ENCODE measurements at places on chromosomes 7 and 10.

DNA sequence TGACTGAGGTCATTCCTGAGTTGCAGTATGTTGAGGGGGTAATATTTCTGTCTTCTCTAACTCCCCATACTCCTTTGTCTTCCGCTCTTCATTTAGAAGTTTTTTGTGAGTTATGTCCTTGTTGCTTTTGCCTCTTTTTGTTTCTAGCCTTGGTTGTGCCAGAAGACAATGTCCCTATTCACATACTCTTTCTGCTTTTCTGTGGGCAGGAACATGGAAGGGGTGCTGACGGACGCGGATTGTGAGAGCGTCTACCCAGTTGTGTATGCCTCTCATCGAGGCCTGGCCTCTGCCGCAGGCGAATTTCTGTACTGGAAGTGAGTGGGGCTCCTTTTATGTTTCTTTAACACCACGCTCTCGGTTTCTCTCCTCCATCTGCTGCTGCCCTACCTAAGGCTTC lies 20.5 kb downstream of the STAG3 start:
- no peak for DNase-seq
- no peaks in the 10 kb centered on the region for H3K4me1 ChIP-seq
- no peaks in the 10 kb centered on the region for H3K36me3 ChIP-seq
- H3K27me3 ChIP-seq = no peaks in the 10 kb centered on the region
- no peak overlapping the region for H3K27ac ChIP-seq
- H3K4me3 ChIP-seq = no peak overlapping the region

- H3K4me3 ChIP-seq = no peak overlapping the region
- no peak for DNase-seq
- no peaks in the 10 kb centered on the region for H3K4me1 ChIP-seq
Observed at GRCh38 chr10:130047336-130047735, 63.3 kb downstream of the C10orf143 start.

DNA sequence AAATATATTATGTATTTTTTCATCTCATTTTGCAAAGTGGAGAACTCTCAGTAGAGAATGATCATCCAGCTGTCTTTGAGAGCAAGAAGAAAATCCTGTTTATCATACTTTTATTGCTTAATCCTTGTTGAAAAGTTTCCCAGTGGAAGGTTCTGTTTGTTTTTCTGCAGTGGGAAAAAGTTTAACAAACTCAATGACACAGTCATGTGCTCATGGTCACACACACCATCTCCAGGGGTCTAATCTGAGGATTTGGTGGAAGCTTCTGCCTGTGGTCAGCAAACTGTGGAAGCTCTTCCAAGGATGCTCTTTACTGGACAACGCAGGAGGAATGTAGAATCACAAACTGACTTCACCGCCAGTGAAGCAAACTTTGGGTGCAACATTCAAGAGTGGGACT lies 1003.9 kb downstream of the SORCS3 start:
- H3K4me1 ChIP-seq = no peaks in the 10 kb centered on the region
- no peak for DNase-seq
- no peak overlapping the region for H3K27ac ChIP-seq
- H3K36me3 ChIP-seq = no peaks in the 10 kb centered on the region

GRCh38 chr7:31553661-31554081 lies 39.8 kb downstream of the ITPRID1 start:
- H3K36me3 ChIP-seq = no peaks in the 10 kb centered on the region
- H3K27me3 ChIP-seq = no peaks in the 10 kb centered on the region
- no peak overlapping the region for H3K27ac ChIP-seq
- no peaks in the 10 kb centered on the region for H3K4me1 ChIP-seq

DNA sequence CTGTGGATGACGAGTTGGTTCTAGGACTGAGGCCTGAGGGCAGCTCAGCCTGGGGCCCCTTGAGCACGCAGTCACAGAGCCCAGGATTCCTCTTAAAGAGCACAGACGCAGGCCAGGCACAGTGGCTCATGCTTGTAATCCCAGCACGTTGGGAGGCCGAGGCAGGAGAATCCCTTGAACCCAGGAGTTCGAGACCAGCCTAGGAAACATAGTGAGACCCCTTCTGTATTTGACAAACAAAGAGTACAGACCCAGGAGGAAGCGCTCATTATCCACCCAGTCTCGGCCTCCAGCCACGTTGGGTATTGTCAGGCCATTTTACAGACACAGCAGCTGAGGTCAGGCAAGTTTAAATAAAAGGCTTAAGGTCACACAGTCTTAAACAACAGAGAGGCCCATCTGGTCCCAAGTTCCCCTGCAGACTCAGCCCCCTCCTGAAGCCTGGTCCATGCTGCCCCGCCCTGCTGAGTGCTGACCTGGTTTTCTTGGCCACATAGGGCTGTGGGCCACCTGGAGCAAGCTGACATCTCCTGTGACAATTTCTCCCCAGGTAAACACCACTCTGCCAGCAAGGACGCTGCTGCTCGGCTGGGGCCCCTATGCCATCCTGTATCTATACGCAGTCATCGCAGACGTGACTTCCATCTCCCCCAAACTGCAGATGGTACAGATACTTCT lies 12.6 kb downstream of the RGR start:
- peaks cover 11% of the 10 kb centered on the region for H3K27me3 ChIP-seq
- H3K4me3 ChIP-seq = no peak overlapping the region
- H3K27ac ChIP-seq = no peak overlapping the region
- no peaks in the 10 kb centered on the region for H3K4me1 ChIP-seq
- no peak for DNase-seq

DNA sequence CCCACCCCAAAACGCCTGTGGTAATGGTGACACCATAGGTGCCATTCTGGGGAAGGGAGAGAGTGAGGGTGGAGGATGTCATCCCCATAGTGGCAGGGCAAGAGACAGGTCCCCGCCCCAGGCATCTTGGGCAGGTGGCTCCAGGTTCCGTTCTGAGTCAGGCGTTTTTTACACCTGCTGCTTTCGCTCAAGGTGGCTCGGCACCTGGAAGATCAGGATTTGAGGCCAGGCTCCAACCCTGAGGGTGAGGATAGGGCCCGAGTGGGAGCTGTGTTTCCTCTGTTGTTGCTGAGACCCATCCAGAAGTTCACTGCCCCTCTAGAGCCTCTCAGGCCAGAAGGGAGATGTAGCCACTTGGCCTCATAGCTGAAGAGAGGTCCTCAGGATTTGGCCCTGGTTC lies 36.6 kb upstream of the DUSP5 start:
- DNase-seq = no peak
- peaks cover 3% of the 10 kb centered on the region for H3K4me1 ChIP-seq
- H3K27me3 ChIP-seq = no peaks in the 10 kb centered on the region
- H3K4me3 ChIP-seq = no peak overlapping the region
- H3K36me3 ChIP-seq = no peaks in the 10 kb centered on the region
- no peak overlapping the region for H3K27ac ChIP-seq

DNA sequence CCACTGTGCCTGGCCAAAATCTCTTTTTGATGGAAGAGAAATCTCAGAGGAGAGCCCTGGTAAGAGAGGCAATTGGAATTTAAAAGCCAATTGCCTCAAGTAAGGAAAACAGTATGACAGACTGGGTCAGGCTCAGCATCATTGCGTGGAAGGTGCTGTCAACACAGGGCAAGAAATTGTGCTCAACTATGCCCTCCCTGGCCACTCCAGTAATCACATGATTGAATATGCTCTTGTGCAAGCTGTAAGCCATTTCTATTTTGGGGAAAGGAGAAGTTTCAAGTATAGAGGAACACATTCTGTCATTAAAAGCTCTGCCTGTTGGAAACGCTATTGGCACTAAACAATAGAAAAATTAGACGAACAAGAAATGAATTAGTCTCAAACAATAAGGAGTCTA lies 1127.7 kb downstream of the REEP3 start:
- no peaks in the 10 kb centered on the region for H3K4me1 ChIP-seq
- H3K27ac ChIP-seq = no peak overlapping the region
- H3K36me3 ChIP-seq = no peaks in the 10 kb centered on the region
- H3K27me3 ChIP-seq = no peaks in the 10 kb centered on the region
- no peak overlapping the region for H3K4me3 ChIP-seq

DNA sequence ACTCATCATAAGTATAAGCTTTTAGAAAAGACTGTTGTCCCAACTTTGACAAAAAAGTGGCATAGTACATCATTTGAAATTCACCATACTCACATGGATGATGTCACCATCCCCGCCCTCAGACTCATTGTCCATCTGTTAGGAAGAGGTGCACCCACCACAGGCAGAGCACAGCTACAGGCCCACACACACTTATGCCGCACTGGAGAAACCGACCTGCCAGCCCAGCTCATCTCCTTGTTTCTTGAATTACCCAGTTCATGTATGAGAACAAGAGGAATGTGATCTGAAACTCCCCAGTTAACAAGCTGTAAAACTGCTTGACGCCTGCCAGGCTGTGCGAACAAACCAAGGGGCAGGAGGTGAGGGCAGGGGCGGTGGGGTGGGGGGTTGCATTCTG lies 312.0 kb downstream of the DPP6 start:
- no peak for DNase-seq
- H3K27ac ChIP-seq = no peak overlapping the region
- H3K4me3 ChIP-seq = no peak overlapping the region
- H3K4me1 ChIP-seq = no peaks in the 10 kb centered on the region

DNA sequence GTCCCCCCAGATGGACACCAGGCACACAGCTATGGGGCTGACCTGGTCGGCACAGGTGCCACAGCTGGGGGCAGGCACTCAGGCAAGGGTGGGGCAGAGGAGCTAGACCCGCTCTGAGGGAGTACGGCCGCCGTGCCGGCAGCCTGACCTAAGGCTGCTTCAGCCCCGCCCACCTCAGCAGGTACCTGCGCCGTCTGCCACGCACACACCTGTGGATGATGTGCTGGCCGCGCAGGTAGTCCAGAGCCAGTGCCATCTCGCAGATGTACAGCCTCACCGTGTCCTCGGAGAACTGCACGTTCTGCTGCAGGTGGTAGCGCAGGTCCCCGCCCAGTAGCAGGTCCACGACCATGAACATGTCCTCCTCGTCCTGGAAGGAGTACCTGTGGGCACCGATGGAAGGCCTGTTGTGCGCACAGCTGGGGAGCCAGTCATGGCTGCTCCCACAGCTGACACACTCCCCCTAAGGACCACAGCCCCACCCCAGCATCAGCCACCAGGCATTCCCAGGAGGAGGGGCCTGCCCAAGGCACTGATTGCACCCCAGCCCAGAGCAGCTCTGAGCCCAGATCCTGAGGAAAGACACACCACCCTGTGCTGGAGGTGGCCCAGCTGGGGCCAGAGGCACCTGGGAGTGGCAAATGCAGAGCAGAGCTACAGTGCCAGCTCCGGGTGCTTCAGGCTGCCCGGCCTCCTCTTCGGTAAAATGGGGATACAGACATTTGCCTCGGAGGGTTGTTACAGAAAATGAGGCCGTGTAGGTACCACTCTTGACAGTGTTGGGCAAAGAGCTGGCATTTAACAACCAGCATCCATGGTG lies 40.0 kb downstream of the DPYSL4 start:
- no peaks in the 10 kb centered on the region for H3K4me1 ChIP-seq
- no peaks in the 10 kb centered on the region for H3K36me3 ChIP-seq
- H3K27ac ChIP-seq = no peak overlapping the region
- no peak overlapping the region for H3K4me3 ChIP-seq
- no peaks in the 10 kb centered on the region for H3K27me3 ChIP-seq

GRCh38 chr7:26087321-26088091 lies 64.5 kb upstream of the NFE2L3 start:
- H3K27ac ChIP-seq = no peak overlapping the region
- H3K4me3 ChIP-seq = no peak overlapping the region
- H3K36me3 ChIP-seq = no peaks in the 10 kb centered on the region
- H3K27me3 ChIP-seq = no peaks in the 10 kb centered on the region
- no peak for DNase-seq

GRCh38 chr10:34015700-34016099 lies 681.2 kb upstream of the NRP1 start:
- no peaks in the 10 kb centered on the region for H3K36me3 ChIP-seq
- H3K4me1 ChIP-seq = no peaks in the 10 kb centered on the region
- H3K27ac ChIP-seq = no peak overlapping the region
- no peak for DNase-seq
- no peak overlapping the region for H3K4me3 ChIP-seq
- H3K27me3 ChIP-seq = no peaks in the 10 kb centered on the region

DNA sequence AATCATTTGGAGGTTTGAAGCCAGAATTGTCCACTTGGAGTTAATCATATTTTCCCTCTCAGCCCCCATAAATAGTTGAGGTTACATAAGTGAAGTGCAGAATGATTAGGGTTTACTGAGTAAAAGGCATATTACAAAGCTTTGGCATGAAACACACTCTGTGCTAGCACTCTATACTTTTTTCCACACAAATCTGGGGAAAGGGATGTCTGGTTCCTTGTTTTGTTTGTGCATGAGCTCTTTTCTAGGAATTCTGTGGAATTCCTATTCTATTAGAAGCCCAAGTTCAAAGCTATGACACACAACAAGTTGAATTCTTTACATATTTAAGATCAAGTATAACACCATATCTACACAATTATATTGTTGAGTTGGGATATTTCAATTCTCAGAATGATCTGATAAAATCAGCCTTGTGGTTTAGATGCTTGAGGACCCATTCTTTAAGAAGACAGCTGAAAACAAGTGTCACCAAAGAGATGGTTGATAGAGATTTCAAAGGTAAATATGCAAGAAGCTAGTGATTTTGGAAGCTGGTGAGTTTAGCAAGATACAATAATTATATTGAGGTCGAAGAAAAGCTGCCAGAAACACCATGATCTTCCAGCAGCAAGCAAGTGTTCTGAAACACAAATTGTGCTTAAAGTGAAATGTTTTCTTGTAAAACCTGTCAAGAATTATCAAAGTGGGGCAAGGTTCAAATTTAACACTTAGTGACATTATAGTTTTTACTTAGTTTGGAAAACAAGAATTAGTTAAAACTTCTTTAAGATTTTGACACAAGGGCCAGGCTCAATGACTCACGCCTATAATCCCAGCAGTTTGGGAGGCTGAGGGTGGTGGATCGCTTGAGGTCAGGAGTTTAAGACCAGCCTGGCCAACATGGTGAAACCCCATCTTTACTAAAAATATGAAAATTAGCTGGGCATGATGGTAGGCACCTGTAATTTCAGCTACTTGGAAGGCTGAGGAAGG lies 122.6 kb downstream of the INHBA start:
- DNase-seq = no peak
- H3K36me3 ChIP-seq = no peaks in the 10 kb centered on the region
- no peak overlapping the region for H3K4me3 ChIP-seq
- no peaks in the 10 kb centered on the region for H3K27me3 ChIP-seq
- H3K27ac ChIP-seq = no peak overlapping the region

DNA sequence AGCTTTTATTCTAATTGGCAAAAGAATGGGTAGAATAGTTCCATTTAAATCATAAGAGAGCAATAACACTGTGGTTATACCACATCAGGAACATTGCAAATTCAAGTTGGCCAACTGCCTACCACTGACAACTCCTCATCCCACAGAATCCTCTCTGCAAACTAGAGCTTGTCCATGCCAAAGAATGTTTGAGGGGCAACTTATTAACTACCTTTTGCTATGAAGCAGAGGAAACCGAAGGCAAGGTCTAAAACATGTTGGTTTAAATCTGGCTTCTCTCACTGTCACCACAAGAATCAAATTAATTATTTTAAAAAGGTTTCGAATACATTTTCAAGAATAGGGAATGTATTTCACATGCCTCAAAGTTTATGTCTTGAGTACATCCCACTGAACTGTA lies 36.0 kb downstream of the RHOBTB1 start:
- H3K27ac ChIP-seq = peak overlapping the region; percentile 90
- no peaks in the 10 kb centered on the region for H3K36me3 ChIP-seq
- no peaks in the 10 kb centered on the region for H3K27me3 ChIP-seq
- H3K4me1 ChIP-seq = peaks cover 86% of the 10 kb centered on the region
- H3K4me3 ChIP-seq = no peak overlapping the region

GRCh38 chr10:76356557-76356956 lies 925.1 kb downstream of the LRMDA start:
- no peak overlapping the region for H3K4me3 ChIP-seq
- H3K27me3 ChIP-seq = no peaks in the 10 kb centered on the region
- no peak overlapping the region for H3K27ac ChIP-seq
- H3K4me1 ChIP-seq = no peaks in the 10 kb centered on the region
- no peak for DNase-seq
